NCI-H748 treated with DMSO at 0.1 percent for 48 hours (cell line): ENCODE measurements at places on chromosomes 2 and 18.

GRCh38 chr18:77671456-77672167, 422.0 kb downstream of the GALR1 start:
- DNase-seq = no peak

GRCh38 chr2:105411720-105412407, 13.0 kb upstream of the FHL2 start:
- no peak for DNase-seq

- DNase-seq = no peak
These were observed 37.8 kb downstream of the INO80C start for GRCh38 chr18:35459997-35460396.

DNA sequence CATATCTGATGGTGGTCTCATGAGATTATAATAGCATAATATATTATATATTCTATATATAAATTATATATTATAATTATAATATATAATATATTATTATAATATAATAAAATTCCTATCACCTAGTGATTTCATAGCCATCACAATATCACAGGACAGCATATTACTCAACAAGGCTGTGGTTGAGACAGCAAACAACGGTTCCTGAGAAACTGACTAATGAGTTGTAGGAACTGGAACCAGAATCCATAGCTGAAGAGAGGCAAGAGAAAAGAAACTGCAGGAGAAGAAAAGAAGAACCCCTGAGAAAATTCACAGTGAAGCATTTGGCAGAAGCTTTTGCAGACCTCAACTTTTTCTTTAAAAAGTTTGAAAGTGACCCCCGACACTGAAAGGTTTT, 84.0 kb downstream of the BCL2L11 start:
- no peak for DNase-seq

- DNase-seq = peak; percentile 40
These were observed 4.7 kb upstream of the STAMBP start for GRCh38 chr2:73823916-73824523.

- no peak for DNase-seq
These were observed 494.8 kb downstream of the RIT2 start for GRCh38 chr18:42620657-42621056.

- DNase-seq = no peak
These were observed 11.1 kb upstream of the EVA1A start for GRCh38 chr2:75571730-75572430.

- DNase-seq = no peak
These were observed 1.2 kb downstream of the ZNF514 start for GRCh38 chr2:95158441-95158840.

DNA sequence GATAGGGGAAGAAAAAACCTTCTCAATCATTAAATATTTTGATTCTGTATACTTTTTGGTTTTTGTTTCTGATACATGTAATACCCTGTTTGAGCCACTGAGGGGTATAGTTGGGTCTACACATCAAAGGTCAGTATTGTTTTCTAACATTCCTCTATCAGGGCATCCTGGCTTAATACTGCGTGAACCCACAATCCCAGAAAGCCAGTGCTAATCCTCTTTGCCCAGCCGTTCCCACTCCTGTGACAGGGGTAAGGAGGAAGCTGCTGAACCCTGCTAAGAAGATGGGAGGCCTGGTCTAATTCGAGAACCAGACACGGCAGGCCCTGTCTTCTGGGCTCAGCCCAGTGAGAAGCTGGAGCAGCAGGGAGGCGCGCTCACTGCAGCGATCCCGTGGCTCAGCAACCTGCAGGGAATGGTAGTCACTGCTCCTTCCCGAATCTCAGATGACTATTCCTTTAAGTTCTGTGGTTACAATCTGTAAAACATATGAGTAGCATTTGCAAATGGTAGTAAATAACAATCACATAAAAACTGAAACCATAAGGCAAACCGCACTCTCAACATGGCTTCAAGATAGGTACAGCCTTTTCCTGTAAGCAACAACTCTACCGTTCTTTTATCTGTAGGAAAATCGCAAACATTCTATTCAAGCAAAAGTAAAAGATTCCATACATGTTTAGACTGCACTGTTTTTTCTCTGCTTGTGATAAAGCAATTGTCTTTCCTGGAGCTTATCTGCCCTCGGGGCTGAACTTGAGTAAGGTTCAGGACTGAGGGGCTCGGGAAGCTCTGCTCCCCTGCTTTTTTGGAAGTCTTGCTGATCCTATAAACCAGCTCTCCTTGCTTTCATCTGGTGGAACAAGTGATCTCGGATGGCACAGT, 87.0 kb downstream of the EPB41L3 start:
- no peak for DNase-seq

DNA sequence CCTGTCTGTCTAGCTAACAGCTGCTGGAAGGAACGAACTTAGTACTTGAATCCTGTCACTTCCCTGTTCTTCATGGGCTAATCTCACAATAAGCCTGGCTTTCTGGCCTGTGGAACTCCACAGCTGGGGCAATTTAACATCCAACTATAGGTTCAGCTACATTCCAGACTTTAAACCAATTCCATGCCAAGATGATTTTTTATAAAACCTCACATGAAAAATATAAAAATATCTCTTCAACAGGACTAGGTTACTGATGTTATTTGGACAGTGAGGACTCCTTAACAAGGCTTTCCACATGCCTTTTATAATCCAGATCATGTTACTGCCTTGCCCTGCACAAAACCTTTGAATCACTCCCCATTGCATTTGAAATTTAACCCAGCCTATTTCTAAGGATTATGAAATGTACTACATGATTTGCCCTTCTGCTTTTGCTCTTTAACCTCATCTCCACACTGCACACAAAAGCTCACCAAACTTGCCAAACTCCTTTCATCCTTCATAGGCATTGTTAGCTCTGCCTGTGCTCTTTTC, 863.2 kb upstream of the CHAC2 start:
- DNase-seq = no peak

DNA sequence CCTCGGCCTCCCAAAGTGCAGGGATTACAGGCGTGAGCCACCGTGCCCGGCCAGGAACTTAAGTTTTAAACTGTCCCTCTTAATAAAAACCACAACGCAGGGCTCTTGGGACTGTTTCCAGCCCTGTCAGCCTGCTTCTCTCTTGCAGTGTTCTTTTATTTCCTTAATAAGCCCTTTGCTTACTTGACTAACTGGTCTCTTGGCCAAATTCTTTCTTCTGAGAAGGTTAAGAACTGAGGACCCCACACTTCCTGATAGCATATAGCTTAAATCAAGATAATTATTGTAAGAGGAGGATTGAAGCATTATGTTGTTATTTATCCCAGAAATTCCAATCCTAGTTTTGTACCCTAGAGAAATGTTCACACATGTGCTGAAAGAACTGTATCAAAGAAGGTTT, 128.2 kb upstream of the UXS1 start:
- DNase-seq = no peak

DNA sequence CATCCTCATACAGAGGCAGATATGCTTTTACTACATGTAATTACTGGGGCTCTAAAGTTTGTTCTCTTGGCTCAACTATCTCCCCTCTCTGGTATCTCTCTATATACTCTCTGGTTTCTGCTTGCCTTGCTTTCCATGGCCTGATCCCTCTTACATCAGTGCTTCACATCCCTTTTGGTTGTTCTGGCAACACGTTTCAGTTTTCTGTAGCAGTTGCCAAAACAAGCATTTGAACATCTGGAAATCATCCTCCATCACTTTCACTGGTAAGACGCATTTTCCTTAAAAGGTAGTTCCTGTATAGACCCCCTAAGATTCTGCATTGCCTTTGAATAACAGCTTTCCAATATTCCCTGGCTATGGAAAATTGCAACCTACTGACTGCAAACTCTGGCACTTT, 25.9 kb downstream of the COL5A2 start:
- DNase-seq = no peak

DNA sequence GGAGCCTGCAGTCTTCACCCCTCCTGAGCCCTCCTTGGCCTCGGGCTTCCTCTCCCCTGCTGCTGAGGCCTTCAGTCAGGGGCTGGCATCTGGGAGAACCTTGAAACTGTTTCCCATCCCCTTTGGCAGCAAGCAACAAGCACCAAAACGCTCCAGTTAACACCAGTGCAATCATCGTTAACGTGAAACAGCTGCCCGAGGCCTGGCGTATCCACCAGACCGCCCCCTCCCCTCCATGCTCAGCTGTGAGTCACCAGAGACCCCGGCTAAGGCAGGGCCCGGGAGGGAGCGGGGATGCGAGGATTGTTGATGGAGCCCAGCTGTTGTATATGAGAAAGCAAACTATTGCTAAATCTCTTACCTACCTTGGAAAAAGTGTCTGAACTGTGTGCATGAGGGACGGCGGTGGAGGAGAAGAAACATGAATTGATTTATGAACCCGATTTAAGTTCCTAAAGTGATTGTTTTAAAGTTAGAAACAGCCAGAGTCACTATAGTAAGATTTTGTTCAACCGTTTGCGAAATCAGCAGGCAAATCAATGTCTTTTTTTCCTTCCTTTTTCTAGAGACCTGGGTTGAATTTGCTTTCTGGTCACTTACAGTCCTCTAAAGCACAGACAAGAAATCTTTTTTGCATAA, 5.2 kb downstream of the ZFP36L2 start:
- no peak for DNase-seq

GRCh38 chr2:119484834-119485233, 39.4 kb downstream of the SCTR start:
- DNase-seq = no peak

DNA sequence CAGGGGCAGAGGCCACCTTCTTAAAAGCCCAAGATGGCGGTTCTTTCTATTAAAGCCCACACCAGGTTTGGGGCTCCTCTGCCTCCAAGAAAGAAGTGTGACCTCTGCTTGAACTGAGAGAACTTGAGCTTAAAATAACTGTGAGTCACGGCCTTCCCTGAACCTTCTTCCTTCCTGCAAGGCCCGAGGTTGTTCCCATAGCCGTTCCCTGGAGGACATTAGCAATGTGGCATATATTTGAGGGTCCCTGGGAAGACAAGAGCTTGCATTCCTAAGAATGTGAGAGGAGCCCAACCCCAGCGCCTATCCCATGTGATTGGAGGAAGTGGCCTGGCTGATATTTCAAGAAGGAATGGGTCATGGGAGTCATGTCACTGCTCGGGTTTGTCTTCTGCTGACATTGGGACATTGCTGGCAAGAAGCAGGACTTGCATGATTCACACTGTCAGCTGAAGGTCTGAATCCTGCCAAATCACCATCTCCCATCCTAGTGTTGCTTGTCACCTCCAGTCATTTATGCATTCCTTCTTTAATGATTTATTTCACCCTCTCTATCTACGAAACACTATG, 168.1 kb downstream of the TRIB2 start:
- no peak for DNase-seq

DNA sequence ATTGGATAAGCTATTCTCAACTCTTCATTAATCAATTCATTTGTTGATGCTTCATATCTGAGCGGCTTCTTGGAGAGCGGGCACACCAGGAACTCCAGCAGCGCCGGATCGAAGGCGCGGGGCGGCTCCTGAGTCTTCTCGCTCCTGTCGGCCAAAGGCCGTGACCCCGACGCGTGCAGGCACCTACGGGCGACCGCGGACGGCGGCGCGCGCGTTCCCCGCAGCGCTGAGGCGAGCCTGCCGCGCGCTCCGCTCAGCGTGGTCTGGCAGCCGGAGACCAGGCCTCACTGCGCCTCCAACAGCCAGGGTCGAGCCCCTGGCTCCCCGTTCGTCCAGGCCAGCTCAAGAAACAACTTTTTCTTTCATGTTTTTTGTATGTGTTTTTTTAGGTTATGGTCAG, 97.5 kb downstream of the ICA1L start:
- no peak for DNase-seq

DNA sequence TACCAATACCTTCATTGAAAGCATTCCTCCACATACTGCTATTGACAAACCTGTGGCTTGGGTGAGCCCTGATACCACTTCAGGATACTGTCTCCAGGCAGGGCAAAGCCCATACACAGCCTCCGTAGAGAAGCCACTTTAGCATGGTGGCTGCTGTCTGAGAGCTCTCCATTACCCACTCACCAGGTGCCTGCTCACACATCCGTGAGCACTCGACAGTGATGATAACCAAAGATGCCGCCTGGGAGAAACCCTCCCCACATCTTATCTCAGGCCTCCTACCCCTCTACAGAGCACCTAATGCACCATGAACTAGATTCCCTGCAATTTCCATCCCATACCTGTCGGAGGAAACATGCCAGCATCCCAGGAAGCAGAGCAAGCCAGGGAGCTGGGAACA, 57.6 kb upstream of the KLHL29 start:
- DNase-seq = no peak

GRCh38 chr2:206075113-206075512, 10.9 kb downstream of the INO80D start:
- no peak for DNase-seq

DNA sequence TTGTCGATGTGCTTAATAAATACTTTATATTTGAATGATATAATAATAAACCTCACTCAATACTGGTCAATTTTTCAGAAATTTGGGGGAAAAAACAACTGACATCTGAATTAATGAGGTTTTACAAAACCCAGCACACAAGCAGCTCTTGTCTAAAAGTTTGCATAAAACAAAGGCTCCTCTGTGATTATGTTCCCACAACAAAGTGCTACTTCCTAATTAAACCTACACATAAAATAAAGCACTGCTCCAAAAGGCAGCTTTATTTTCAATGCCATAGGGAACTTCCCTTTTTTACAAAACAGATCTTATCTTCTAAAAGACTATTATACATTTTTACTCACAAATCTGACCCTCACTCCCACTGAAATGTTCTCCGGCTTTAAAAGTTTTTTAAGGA, 47.1 kb downstream of the LAMA1 start:
- no peak for DNase-seq

GRCh38 chr2:239298116-239298804, 102.6 kb downstream of the HDAC4 start:
- no peak for DNase-seq

GRCh38 chr2:168589236-168590211, 133.5 kb downstream of the CERS6 start:
- no peak for DNase-seq

DNA sequence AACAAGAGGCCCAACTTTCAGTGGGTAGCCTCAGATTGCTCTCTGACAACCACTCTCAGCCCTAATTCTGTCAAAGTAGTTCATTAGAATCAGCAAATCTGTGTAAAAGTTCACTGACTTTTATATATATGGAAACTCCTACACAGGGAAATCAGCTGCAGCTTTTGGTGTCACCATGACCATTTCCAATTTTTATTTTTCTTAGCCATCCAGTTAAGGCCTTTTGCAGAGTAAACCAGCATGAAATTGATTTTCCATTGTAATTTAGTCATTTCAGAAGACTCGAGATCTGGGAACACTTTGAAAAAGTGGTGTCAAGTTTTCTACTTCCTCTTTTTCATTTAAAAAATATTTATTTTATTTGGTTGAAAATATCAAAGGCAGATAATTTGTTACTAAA, 263.2 kb downstream of the TMEM182 start:
- no peak for DNase-seq

- DNase-seq = no peak
These were observed 692.0 kb upstream of the FAM98A start for GRCh38 chr2:34291076-34291475.

DNA sequence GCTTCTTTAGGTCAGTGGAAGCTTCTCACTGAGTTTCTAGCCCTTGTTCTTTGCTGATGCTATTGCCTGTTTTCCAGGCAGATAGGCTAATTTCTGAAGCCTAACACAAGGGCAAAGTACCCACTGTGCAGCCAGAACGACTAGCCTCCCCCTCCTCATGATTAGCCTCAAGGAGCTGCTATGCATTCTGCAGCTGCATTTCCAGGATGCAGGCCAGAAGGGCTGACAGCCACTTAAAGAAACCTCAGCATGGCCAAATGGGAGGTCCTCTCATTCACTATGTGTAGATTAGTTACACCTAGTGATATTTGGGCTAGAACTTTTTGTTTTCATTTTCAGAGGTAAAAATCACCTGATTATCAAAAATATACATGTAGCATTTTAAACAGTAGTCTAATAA, 216.0 kb downstream of the RAD51AP2 start:
- DNase-seq = no peak
